T-helper 1 cell (primary cell): ENCODE measurements at places on chromosomes 16 and 17.

DNA sequence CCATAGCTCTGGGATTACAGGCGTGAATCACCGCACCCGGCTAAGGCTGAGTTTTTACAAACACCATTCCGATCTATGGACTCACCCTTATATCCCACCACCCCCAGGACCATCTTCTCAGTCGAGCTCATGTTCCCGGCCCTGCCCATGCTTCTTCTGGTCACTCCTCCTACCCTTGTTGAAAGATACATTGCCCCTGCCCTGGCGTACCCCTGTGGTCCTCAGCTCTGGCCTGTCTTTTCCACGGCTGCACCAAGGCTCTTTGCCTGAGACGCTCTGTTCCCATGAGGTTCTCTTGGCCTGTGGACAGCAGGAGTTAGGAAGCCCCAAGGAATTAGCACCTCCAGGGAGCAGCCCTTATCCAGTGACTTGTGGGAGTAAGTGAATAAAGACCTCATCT lies 379.4 kb upstream of the TNRC6C start:
- no peak for DNase-seq

- DNase-seq: no peak
Observed at GRCh38 chr17:75418531-75418930, 13.1 kb upstream of the GRB2 start.

- no peak for DNase-seq
Observed at GRCh38 chr16:23527961-23528643, 17.8 kb upstream of the GGA2 start.

DNA sequence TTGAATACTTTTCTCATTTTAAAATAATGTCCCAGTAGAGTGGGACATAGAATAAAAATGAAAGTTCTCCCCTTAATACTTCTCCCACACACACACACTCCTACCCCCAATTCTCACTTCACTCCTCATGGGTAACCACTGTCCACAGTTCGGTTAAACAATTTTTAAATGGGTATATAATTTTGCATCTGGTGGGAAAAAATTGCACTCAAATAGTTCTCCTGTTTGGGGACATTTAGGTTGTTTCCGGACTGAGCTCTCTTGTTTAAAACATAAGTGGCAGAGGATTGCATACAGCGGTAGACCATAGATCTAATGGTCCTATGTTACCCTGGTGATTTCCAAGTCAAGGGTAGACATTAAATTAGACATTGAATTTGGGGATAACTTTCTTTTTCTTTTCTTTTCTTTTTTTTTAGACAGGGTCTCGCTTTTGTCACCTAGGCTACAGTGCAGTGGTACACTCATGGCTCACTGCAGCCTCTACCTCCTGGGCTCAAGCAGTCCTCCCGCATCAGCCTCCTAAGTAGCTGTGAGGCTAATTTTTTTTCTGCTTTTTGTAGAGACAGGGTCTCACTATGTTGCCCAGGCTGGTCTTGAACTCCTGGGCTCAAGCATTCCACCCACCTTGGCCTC lies 138.3 kb downstream of the SOCS1 start:
- DNase-seq: no peak

- no peak for DNase-seq
Observed at GRCh38 chr16:62816971-62817519, 780.8 kb upstream of the CDH8 start.

DNA sequence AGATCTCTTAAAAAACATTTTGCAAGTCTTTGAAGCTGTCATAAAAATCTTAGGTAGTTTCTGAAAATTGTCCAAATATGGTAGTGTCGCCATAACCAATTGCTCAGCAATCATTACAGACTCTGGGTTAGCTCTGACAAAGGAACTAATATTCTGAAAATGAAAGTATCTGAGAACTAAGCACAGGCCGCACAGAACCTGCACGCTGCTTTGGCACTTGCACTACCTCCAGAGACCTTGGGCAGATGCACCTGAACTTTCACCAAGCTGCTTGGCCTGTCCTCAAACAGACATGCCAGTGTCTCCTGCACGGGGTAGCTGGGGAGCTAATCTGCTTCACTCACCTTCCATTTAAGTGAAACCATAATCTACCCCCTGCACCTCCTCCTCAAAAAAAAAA lies 317.0 kb downstream of the MAF start:
- DNase-seq: no peak

GRCh38 chr17:5511401-5512225 lies 25.2 kb downstream of the MIS12 start:
- DNase-seq: no peak

DNA sequence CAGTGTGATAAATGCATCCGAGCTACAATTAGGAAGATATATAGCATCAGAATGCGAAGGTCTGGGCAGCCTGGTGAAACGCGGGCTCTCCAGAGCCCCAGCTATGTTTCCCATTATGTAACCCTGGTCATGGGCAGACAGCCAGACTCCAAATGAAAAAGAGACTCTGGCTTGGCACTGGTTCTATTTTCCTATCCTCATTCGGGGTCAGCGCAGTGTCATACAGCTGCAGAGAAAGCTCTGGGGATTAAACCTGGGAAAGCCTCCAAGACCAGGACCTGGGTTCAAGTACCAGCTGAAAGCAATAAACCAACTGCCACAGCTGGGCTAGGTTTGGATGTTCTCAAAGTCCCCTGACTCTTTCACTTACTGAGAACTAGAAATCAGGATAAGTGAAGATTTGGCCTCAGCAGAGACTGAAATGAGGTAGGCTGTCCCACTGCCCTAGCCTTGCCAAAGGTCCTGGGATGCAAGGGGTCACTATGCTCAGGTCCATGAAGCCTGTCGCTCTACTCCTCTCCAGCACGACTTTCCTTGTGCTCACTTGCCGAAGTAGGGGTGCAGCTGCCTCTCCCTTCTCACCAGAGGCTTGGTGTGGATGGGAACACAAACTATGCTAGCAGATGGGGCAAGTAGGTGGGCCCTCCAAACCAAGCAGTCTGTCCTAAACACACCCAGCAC lies 123.8 kb downstream of the SMG6 start:
- DNase-seq: no peak

GRCh38 chr16:66261826-66262225 lies 104.7 kb upstream of the CDH5 start:
- no peak for DNase-seq

- no peak for DNase-seq
Observed at GRCh38 chr16:88483392-88483641, 30.2 kb downstream of the ZFPM1 start.

GRCh38 chr16:79707876-79708275 lies 107.3 kb upstream of the MAF start:
- no peak for DNase-seq

DNA sequence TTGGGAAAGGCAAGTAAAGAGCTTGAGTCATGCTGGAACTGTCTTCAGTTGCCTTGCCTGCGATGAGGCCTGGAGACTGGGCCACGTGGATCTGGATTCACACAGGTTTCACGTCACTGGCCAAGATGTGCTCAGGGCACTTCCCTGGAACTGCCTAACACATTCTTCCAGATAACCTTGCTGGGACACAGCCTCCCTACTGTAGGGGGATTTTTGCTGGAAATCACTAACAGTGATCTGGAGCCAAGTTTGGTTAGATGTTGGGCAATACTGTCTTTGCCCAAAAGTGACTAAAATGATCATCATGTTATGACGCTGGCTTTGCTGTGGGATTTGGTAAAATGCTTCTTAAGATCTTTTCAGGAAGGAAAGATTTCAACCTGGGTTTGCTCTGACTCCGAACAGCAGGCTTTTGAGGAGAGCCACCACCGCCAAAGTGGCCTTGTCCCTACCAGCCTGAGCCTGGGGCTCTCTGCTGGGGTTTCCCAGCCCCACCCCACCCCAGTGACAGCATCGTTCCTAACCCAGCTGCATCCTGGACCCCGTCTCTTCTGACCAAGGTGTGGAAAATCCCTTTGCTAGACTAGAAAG lies 14.7 kb downstream of the C1QTNF1 start:
- no peak for DNase-seq

- DNase-seq: no peak
Observed at GRCh38 chr17:3995067-3995466, 30.8 kb upstream of the ATP2A3 start.

DNA sequence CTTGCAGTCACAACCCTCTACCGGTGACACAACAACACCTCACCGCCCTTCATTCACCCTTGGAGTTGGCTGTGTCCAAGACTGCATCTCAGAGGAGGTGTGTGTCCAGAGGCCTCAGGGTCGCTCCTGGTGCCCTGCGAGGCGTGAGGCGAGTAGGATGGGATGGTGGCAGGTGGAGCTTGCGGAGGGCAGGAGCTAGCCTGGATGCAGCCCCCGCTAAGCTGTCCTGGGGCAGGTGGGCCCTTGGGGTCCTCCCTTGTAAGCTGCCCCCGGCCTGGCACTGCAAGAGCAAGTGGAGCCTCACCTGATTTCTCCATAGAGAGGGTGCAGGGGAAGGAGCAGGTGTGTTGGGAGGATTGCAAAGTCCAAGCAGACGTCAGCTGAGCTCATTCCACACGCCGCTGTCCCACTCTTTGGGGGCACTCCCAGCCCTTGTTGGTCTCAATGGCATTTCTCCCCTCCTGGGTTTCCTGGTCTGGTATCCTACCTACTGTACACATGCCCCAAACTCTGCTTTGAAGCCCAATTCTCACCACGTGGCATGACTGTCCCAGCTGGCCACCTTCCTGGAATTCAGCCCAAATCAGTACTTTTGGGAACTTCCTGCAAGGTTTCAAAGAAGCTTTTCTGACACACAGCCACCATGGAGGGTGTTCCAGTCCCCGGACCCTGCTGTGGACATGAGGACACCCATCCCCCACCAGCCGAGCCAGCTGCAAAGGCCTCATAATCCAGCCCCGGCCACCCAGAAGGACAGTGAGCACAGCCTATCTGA lies 18.1 kb upstream of the ICAM2 start:
- no peak for DNase-seq

GRCh38 chr16:89523680-89524344 lies 15.6 kb downstream of the SPG7 start:
- no peak for DNase-seq

GRCh38 chr16:28110074-28110473 lies 46.6 kb upstream of the GSG1L start:
- DNase-seq: no peak

GRCh38 chr17:9213303-9213640 lies 192.0 kb downstream of the NTN1 start:
- no peak for DNase-seq

- no peak for DNase-seq
Observed at GRCh38 chr16:28139530-28139929, 72.2 kb downstream of the XPO6 start.

- peak; percentile 26 for DNase-seq
Observed at GRCh38 chr16:69930117-69930776, 20.9 kb upstream of the CLEC18A start.

GRCh38 chr16:87722590-87723225 lies 43.1 kb downstream of the KLHDC4 start:
- no peak for DNase-seq

DNA sequence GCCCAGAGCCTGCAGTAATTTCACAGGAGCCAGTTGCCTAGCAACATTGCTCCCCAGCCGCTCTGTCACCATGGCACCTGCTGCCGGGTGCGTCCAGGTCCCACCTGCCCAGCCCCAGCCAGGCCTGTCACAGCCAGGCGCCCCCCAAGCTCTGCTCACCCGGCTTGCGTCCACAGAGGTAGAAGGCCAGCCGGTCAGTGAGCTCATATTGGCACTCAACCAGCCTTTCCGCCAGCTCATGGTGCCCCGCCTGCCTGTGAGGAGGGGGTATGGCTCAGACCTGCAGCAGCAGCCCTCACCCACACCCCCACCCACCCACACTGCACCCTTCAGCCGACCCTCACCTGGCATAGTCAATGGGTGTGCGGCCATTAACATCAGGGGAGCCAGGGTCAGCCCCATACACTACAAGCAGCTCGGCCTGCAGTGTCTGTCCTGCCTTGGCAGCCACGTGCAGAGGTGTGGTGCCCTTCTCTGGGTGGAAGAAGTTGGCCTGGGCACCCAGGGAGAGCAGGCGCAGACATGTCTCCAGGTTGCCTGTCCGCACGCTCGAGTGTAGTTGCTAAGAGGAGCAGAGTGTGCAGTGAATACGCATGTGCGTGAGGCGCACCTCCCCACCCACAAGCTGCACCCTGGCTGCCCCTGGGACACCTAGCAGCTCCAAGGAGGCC lies 7.7 kb downstream of the GIT1 start:
- no peak for DNase-seq

GRCh38 chr17:79485419-79485985 lies 125.3 kb downstream of the RBFOX3 start:
- no peak for DNase-seq

- no peak for DNase-seq
Observed at GRCh38 chr16:89094252-89094879, 714 bp downstream of the ACSF3 start.

DNA sequence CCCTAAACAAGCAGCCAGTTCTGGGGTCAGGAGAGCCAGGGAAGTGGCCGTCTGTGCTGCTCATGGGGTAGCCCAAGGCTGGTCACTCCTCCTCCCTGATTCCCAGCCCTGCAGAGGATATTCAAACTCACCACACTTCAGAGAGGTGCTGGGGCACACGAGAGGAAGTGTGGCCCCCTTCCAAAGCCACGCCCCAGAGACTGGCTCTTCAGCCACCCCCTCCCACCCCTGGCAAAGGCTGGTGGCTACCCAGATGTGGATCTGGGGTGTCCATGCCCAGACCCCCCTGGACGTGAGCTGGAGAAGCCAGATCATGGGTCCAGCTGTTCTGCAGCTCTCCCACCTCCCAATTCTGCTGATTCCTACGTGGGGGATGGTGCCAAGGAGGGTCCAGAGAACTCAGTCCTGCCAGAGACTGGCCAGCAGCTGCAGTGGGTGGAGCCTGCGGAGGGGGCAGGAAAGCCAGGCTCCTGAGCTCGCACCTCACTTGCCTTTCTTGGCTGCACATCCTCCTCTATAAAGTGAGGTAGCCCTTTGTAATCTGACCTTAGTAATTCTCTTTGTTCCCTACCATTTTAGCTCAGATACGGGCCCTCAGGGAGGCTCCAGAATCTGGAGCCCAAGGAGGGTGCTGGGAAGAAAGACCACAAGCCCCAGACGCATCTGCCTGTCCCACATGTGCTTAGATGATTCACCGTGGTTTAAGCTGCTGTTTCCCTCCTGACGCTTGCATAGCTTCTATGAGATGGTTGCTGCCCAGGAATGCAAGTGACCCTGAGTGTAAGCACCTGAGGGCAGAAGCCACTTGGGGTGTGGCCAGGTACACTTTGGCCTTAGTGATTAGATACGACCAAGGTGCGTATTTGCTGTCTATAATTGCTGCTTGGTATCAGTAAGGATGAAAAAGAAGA lies 15.3 kb downstream of the SDK2 start:
- no peak for DNase-seq

DNA sequence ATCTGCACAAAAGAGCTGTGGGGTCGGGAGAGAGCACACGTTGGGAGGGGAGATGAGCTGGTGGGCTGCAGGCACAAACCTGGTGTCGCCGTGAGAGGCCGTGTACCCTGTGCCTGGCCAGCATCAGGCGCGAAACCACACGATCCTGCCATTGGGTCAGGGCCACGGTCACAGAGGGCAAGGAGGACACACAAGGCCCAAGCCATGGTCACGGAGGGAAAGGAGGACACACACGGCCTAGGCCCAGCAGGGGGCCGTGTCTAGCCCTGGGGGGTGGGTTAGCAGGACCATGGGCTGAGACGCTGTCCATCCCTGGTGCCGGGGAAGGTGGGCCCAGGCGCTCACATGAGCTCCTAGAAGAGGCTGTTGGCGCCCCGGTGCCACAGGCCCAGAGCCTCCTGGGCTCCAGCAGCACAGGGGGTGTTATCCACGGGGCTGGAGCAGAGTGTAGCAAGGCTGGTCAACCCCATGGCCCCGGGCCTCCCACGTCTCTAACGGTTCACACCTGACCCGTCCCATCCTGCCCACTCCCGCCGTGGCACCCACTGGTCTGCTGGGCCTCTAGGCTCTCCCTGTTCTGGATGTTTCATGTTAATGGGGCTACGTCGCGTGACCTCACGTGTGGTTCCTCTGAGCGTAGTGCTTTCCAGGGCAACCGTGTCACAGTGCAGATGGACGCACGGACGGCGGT lies 7.5 kb upstream of the CCDC154 start:
- no peak for DNase-seq
